ENCODE measurements at places on chromosomes 3 and 15. TPM values are rescaled to one million over a fixed set of nuclear protein-coding genes. Genes with fewer than 3 reads are reported as not detected.

Gene GOLGA6L10
- total RNA-seq = 0.20 TPM

Gene OR5H2
- not detected for total RNA-seq

Gene LMCD1
- total RNA-seq = 19.1 TPM

Gene CD200R1
- total RNA-seq = not detected

Gene TMEM108
- total RNA-seq = not detected

Gene BCHE
- total RNA-seq = 4.1 TPM

Gene TEX55
- not detected for total RNA-seq

Gene WNT5A
- 7.0 TPM for total RNA-seq

Gene GP5
- total RNA-seq = under 0.01 TPM

Gene DUOXA2
- total RNA-seq = not detected

Gene LRRC31
- not detected for total RNA-seq

Gene CADPS
- total RNA-seq = under 0.01 TPM

Gene GPR62
- total RNA-seq = 0.20 TPM

Gene EXD1
- not detected for total RNA-seq

Gene SMCO1
- total RNA-seq = under 0.01 TPM

Gene PRTG
- 5.7 TPM for total RNA-seq

Gene MKRN3
- total RNA-seq = 2.3 TPM

Gene GOLGA6L7
- not detected for total RNA-seq

Gene NR2F2
- 21.5 TPM for total RNA-seq

Gene RTP3
- not detected for total RNA-seq

Gene FRMD4B
- total RNA-seq = 2.2 TPM
